ENCODE measurements at places on chromosomes 12 and 14.
A peak's percentile ranks its signal among the peaks of the same experiment; 100 is the strongest.

DNA sequence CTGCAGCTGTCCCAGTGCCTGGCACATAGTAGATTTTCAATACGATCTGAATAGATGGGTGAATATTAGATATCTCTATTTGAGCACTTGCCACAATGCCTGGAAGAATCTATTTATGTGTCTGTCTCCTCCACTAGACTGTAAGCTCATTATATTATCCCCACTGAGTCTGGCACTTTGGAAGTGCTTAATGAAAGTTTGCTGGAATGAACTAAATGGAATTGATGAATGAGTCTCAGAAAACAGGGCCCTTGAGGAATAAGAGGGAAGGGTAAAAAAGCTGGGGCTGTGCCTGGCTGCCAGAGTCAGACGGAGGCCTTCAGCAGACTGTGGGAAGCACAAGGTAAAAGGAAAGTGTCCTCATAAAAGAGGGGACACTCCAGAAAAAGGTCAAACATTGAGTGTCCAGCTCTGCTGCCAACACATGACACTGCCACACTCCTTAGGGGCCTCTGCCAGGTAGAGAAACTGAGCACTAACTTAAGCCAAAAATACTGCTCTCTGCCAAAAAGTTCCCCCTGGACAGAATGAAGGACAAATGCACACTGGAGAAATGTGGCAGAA is 39.3 kb downstream of the GLT8D2 start:
- no peak for DNase-seq

GRCh38 chr12:98409548-98409947 is 105.8 kb upstream of the TMPO start:
- DNase-seq: no peak

- DNase-seq: no peak
These were observed 6.4 kb downstream of the GOLGA5 start for GRCh38 chr14:92800525-92800924.

DNA sequence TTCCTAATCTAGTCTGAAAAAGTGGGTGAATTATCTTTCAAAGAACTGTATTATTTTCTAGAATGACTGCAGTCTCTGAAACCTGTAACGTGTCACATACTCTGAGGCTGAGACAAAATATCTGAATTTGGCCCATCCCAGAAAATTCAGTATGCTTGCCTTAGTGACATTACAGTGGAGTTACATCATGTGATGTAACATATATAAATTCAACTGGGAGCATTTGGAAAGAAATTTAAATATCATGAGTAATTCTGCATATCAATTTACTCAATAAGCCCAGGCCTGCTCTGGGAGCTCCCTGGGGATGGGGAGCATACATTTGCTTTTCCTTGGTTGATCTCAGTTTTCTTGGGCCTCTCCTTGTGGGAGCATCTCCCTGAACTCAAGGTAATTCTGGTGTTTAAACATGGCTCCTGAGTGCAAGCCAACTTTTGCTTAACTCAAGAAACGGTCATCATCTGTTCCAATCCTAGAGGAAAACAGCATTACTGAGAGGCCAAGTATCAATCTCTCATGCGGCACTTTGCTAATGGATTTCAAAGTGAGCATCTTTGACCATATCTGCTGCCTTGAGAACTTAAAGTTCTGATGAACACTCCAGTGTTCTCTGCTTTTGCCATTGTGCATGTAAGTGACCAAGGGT is 54.4 kb downstream of the AKAP6 start:
- DNase-seq: no peak

GRCh38 chr14:67268426-67269150 is 27.4 kb downstream of the PALS1 start:
- no peak for DNase-seq

GRCh38 chr14:32571551-32571950 is 242.5 kb downstream of the AKAP6 start:
- no peak for DNase-seq

- DNase-seq: peak; percentile 32
These were observed 27.6 kb downstream of the PMCH start for GRCh38 chr12:102169922-102170621.

- no peak for DNase-seq
These were observed 66.5 kb downstream of the TNFAIP2 start for GRCh38 chr14:103189481-103190470.

GRCh38 chr14:23173796-23174195 is 9.7 kb downstream of the SLC7A8 start:
- DNase-seq: no peak

All from kidney glomerular epithelial cell (primary cell).